ENCODE measurements at places on chromosomes 3 and 15.

DNA sequence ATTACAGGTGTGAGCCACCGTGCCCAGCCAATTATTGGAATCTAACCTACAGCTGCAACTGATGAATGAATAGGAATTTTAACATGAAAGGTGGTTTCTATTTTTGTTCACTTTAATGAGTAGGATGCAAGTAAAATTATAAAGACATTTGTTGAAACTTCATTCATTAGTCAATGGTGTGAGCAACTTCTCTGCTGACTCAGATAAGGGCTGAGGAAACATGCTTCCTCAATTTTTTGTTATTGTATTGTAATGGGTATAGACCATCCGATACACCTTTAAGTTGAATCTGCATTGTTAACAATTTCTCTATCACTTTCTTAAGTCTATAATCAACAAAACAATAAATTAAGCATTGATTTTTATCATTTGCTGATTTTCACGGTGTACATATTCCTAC is 127.8 kb downstream of the STAG1 start:
- no peak for DNase-seq

GRCh38 chr15:27059610-27060202 is 88.7 kb downstream of the GABRG3 start:
- peak; percentile 76 for DNase-seq

DNA sequence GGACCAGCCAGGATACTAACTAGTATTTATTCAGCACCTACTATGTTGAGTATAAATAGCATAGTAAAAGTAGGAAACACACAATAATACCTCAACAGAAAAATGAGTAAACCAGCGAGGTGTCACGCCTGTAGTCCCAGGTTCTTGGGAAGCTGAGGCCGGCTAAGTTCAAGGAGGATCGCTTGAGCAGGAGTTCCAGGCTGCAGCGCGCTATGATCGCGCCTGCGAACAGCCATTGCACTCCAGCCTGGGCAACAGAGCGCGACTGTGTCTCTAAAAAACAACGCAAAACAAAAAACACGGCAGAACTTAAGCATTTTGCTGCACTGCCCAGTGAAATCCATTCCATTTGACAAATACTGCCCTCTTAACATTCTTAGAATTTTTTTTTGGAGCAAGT is 1.3 kb upstream of the DENND6A start:
- no peak for DNase-seq

GRCh38 chr15:90878660-90879059 is 5.6 kb upstream of the FES start:
- DNase-seq = no peak

DNA sequence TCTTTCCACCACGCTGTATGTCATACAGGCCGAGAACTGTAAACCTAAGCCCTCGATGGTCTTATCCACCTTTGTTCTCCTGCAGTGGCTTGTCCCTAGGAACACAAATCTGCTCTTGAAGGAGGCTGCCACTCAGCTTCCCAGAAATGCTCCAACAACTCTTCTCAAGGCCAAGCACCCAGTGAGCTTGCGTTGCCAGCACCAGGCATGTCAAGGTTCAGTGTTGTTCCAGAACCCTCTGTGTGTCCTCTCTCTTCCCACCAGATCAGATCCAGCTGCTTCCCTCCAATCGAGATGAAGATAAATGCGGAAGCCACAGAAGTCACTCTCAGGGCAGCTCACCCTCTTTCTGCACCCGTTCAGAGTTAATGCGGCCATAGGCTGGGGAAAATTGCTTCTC is 11.3 kb upstream of the MYZAP start:
- DNase-seq = no peak

DNA sequence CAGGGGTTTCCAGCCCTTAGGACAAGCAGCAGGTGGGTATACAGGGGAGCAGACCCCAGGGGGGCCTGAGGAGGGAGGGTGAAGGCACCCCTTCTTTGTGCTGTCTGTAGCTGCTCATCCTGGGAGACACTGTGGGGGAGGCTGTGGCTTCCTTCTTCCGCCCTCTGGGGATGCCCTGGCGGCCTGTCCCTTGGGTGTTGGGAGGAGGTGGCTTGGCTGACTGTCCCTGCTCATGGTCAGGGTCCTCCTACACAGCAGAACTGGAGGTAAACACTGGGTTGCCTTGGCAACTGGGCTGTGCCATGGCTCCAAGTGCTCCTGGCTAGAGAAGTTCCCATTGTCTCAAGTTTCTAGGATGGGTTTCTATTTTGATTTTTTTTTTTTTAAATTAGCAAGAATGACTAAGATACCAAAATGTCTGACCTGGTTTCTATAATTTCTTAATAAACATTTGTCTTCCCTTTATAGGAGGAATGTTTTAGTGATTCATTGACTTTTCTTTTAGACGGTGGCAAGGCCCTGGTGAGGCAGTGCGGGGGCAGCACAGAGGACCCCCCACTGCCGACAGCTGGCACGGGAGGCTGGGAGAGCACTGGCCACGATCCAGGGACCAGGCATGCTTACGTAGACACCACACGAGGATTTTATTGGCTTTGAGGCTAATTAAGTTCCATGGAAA is 12.4 kb downstream of the KLF13 start:
- DNase-seq = peak; percentile 58
